Stimulated activated CD8-positive, alpha-beta memory T cell treated with anti-CD3 and anti-CD28 coated beads, Interleukin-4, amount 100 ng/mL, for 4 hours (primary cell): ENCODE measurements at places on chromosomes 16 and 17.

- no peak for DNase-seq
Measured at GRCh38 chr17:78307887-78308638, 51.8 kb downstream of the SOCS3 start.

- peak; percentile 97 for DNase-seq
Measured at GRCh38 chr16:30628628-30629540, 18.7 kb upstream of the ZNF689 start.

GRCh38 chr17:44968225-44969143 is at the start of gene C1QL1:
C1QL1 (minus strand) TSS chr17:44968303; CDS start chr17:44968048, 255 bp downstream.
- DNase-seq, result peak; percentile 66

DNA sequence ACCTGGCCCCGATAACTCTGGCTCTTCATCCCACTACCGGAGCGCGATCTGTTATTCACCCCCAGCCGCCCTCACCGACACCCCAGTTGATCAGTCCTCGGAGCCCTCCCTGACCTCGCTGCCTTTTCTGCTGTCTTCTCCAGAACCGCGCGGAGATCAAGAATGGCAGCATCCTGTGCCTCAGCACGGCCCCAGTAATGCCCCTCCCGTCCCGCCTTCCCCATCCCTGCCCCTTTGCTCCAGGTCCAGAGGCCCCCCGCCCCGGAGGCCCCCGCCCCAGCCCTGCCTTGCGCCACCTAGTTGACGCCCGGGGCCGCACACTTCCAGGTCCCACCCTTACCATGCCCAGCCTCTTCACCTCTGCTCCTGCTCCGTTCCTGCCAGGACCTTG is 872 bp downstream of the ELMO3 start:
- no peak for DNase-seq

DNA sequence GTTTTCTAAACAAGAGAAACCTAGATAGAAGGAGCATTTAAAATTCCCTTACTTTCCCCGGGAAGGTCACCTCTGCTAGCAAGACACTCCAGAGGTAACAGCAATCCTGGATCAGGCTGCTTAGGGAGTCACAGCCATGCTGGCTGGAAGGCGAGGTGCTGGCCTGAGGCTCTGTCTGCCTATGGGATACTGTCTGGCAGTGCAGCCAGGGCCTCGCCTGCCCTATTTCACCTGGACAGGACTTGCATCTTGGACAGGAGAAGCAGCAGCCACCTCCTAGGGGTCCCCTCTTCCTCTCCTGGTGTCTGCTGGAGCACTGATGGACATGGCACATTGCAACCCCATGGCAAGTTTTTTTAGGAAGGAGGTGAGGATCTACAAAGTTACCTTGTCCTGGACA is 15.1 kb downstream of the FA2H start:
- no peak for DNase-seq

GRCh38 chr16:9340526-9341256 is 249.2 kb downstream of the HAPSTR1 start:
- DNase-seq, result no peak

DNA sequence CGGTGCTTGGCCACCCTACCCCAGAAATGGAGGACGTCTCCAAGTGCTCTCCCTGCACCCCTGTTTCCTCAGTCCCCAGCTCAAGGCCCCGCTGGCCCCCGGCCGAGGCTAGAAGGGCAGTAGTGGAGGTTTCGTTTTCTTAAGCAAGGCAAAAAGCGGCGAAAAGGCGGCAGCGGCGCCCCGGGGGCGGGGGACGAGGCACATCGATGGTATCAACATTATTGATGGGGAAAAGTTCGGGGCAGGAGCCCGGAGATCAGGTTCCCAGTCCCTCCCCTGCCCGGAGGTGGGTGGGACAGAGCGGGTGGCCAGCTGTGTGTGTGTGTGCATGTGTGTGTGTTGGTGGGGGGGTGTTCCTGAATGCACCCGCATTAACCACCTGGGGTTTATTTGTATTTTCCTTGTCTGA is 4.1 kb upstream of the SALL1 start:
- no peak for DNase-seq
